Neural progenitor cell (in vitro differentiated cells): ENCODE measurements at places on chromosomes 3 and 15.

GRCh38 chr3:157912514-157913451 lies 193.4 kb downstream of the SHOX2 start:
- no peak for DNase-seq

DNA sequence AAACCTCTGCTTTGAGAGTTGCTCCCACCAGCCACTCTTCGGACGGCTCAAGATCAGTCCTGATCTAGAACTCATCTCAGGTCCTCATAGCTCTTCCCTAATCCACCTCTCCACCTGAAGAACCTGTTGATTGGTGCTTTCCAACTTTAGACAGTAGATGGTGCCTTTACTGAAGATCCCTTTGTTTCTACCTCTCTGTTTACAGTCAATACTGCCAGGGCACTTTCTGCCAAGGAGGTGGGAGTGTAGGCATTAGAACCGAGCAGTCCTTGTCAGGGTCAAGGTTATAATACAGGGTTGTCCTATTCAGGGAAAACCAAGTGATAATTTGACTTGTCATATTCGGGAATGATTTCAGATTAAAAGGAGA lies 1.2 kb downstream of the CGNL1 start:
- no peak for DNase-seq

GRCh38 chr3:94912656-94913055 lies 849.8 kb downstream of the NSUN3 start:
- DNase-seq: no peak

DNA sequence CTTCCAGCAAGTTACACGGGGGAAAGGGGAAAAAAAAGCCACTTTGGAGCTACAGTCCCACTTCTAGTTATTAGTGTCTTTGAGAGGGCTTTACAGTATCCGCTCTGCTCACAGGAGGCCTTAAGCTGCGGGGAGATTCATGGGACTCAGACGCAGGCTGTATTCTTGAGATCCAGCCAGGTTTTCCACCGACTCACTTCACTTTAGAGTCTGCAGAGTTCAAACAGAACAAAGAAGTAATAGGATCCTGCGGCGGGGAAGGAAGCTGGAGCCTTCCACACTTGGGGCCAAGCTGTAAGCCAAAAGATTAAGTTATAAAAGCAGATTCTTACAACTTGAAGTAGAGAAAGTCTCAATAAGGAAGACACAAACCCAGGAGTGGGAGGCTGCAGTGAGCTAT lies 60.2 kb upstream of the FAM174B start:
- peak; percentile 57 for DNase-seq

GRCh38 chr3:48344867-48345507 lies 11.5 kb upstream of the SPINK8 start:
- DNase-seq: no peak

- no peak for DNase-seq
These were observed 108.7 kb downstream of the MYO9A start for GRCh38 chr15:72009222-72009621.

DNA sequence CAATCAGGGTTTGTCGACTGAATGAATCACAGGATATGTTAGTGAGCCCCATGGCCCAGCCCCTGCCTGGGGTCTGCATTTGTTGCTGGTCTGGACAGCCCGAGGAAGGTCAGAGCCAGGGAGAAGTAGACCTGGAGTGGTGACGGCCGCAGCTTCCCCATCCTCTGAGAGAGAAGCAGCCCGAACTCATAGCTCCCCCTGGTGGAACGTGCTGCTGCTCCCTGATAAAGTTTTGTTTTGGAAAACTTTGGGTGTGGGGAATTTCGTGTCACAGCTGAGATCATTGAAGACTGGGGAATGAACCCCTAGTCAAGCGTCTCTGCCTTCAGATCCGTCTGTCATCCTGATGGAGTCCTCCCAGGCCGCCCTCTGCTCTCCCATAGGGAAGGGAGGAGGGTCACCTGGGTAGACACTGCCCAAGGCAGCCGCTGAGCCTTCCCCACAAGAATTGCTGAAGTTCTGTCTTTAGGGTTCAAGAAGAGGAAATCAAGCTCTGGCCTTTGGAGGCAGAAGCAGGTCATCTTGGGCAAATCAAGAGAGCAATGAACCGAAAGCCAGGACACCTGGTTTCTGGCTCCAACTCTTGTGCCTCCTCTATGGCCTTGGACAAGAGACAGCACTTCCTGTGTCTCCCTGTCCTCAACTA lies 60.5 kb downstream of the GLDN start:
- DNase-seq: peak; percentile 67

DNA sequence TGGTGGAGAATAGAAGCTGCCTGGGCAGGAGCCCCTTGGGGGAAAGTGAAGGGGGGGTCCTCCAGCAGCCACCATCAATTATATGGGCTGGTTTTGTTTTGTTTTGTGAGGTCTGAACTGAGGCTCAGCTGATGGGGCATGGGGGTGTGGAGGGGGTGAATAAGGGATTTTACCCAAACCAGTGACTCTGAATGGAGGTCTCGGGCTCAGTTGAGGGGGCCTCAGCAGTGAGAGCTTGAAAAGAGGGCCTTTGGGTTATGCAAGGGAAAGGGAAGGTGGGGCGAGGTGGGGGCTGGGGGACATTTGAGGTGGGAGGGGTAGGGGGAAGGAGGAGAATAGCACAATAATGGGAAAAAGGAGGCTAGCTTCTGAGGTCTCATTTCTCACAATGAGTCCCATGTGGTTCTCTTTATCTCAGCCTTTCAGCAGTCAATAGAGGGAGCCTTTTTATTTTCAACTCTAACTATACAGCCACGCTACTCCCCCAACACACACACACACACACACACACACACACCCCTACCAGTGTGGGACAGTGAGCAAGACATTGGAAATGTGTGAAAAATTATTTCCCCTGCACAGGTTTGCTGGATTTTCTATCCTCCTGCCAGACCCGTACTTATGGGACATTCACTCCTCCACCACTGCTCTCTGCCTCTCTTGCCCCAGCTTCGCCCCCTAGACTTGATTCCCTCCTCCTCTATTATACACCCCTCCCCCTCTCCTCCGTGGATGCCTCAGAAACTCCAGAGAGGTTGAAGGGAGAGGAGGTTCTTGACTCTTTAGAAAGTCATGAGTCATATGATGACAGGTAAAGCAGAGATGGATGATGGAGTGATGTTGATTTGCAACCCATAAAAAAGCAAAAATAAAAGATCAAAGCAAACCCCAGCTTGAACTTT lies 96.0 kb downstream of the GTPBP8 start:
- DNase-seq: peak; percentile 92
